ENCODE measurements at places on chromosomes 12 and 14. TPM values are rescaled to one million over a fixed set of nuclear protein-coding genes. Genes with fewer than 3 reads are reported as not detected.

DNA sequence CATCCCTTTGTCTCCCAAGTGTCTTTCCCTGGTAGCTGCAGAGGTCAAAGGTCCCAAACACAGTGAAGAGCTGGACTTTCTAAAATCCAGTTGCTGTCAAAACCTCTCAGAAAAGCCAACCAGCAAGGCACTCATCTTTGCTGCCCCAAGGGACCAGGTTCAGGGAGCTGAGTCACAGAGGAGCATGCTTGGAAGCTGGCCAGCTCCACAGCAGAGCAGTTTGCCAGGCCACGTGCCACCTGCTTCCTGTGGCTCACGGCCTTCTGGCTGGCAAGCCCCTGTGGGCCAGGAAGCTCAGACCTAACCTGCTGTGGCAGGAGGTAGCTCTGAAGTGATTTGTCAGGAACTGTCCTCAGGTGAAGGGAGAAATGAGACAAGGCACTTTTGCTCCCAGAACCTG, 3.6 kb downstream of the ISCU start:
- DNase-seq, result peak; percentile 50

GRCh38 chr12:109336593-109336992, 11.1 kb upstream of the MYO1H start:
- DNase-seq, result no peak

GRCh38 chr12:24719293-24719721, 229.6 kb downstream of the BCAT1 start:
- peak; percentile 60 for DNase-seq

DNA sequence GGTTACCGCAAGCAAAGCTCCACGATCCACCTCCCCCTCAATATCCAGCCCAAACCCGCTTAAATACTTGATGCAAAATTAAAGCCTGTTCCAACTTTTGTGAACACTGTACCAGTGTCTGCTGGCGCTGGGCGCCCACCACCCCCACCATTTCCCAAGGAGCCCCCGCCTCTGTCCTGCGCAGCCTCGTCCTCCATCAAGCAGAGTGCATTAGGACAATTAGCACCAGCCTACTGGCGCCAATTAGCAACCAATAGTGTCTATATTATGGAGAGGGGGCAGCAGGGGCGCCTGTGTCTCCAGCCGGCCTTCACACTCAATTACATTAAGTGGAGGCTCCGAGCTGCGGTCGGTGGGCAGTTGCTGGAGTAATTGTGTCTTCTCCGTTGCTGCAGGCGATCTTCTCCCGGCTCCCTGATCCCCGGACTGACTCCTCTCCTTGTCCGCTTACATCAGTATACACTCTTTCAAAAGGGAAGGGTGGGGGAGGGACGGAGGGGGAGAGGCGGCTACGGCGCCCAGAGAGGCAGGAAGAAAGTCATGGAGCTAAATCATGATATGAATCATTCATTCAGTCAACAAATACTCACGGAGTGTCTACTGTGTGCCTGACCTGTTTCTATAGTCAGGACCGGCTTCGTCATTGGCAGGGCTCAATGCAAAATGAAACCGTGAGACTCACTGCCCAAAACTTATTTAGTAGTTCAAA, 707.3 kb downstream of the MED13L start:
- no peak for DNase-seq

GRCh38 chr14:105471297-105471821, 3.3 kb upstream of the CRIP2 start:
- no peak for DNase-seq

GRCh38 chr14:57480051-57480450, 13.6 kb downstream of the CCDC198 start:
- DNase-seq, result no peak

The FAM181A gene
- not detected for total RNA-seq

DNA sequence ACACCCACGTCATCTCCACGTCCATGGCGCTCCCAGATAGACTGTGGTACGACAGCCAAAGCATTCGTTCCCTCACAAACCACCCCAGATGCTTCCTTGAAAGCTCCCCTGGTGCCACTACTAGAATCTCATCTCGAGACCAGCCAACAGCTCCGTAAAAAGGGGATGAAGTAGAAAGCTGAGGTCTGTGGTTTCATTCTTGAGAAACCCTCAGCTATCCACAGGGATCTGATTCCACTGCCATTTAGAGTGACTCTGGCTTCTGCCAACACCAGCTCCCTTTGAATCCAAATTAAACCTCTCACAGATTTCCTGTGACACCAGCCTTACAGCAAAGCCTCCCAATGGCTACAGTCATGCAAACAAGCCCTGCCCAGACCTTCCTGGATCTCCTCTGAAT, 18.5 kb upstream of the FOXN3 start:
- no peak for DNase-seq

The SYNDIG1L gene
- not detected for total RNA-seq
